ENCODE measurements at places on chromosomes 16 and 17.

- no peak for DNase-seq
Measured at GRCh38 chr16:9232102-9232770, 140.8 kb downstream of the HAPSTR1 start.

- no peak for DNase-seq
Measured at GRCh38 chr17:1729966-1730325, 5.4 kb downstream of the WDR81 start.

GRCh38 chr17:17820463-17821158 lies 16.2 kb downstream of the SREBF1 start:
- no peak for DNase-seq

- DNase-seq, result no peak
Measured at GRCh38 chr16:3691761-3692160, 25.6 kb downstream of the TRAP1 start.

GRCh38 chr16:49458243-49458642 lies 84.6 kb downstream of the C16orf78 start:
- DNase-seq, result no peak

- DNase-seq, result peak; percentile 15
Measured at GRCh38 chr17:40026816-40027613, 11.8 kb downstream of the CSF3 start.

GRCh38 chr16:18941471-18941870 lies 15.3 kb upstream of the SMG1 start:
- no peak for DNase-seq

DNA sequence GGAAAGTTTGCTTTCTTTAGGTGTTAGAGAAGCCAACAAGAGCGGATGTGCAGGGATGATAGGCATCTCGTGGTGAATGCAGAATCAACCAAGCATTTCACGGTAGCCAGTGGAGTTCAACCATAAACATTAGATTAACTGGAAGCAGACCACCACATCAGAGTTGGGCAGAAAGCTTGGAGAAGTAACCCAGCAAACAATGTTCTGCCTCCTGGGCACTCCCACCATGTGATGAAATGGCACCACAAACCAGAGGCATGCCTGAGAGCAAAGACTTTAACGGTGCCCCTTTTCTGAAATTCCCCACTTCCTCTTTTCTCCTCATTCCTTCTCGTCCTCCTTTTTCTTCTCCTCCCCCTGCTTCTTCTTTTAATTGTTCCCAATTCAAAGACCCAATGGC lies 193.5 kb upstream of the ANKFN1 start:
- DNase-seq, result no peak

DNA sequence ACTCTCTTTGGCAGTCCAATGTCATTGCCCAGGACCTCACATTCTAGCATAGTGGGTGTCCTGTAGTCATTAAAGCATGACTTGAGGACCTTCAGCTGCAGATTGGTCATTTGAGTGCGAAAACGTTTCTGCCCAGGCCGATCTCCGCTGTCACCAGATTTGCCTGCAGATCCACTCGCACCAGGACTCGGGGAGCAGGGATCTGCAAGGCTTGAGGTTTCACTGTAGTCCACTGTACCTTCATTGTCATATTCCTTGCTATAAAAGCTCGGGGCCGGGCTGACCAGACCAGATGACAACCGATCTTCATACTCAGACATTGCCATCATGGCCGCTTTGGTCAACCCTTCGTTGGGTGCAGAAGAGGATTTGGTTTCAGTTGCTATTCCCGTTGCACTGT lies 254.2 kb downstream of the ZFHX3 start:
- DNase-seq, result no peak

GRCh38 chr17:44847586-44847985 lies at the start of gene HIGD1B:
HIGD1B (plus strand) TSS chr17:44847883; CDS start chr17:44848153, 270 bp downstream.
- DNase-seq, result no peak

DNA sequence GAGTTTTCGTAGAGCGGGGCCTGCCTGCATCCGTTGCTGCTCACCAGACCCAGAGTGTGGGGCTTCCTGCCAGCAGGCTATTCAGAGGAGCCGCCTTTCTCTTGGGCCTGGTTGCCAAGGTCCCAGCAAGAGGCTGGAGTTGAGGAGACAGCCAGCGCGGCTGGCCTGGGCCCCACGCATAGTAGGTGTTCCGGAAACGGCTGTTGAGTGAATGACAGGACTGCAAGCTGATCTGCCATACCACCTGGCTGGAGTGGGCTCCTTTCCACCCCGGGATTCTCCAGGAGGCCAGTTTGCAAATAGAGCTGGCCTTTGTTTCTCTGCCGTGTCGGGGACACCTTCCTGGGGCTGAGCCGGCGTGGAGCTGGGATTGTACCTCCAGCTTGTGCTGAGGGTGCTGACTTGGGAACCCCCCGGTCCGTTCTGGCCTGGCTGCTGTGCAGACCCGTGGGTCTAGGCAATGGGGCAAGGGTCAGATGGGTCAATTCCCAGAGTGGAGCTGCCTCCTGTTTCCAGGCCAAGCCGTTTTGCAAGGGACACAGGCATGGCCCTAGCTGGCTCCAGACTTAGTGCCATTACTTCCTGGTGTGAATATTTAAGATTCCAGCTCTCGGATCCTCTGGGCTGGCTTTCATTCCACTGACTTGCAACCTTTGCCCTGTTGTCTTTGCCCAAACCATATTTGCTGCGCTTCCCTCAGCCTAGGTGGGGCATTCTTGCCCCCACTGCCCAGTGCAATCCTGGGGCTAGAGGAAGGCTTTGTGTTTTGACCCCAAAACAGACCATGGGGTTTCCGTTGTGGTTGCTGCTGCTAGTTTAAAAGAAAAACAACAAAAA lies 68.8 kb downstream of the CMIP start:
- DNase-seq, result no peak

- DNase-seq, result no peak
Measured at GRCh38 chr16:64085296-64085695, 1036.6 kb downstream of the CDH11 start.

- DNase-seq, result no peak
Measured at GRCh38 chr16:64116151-64116550, 1005.7 kb downstream of the CDH11 start.

DNA sequence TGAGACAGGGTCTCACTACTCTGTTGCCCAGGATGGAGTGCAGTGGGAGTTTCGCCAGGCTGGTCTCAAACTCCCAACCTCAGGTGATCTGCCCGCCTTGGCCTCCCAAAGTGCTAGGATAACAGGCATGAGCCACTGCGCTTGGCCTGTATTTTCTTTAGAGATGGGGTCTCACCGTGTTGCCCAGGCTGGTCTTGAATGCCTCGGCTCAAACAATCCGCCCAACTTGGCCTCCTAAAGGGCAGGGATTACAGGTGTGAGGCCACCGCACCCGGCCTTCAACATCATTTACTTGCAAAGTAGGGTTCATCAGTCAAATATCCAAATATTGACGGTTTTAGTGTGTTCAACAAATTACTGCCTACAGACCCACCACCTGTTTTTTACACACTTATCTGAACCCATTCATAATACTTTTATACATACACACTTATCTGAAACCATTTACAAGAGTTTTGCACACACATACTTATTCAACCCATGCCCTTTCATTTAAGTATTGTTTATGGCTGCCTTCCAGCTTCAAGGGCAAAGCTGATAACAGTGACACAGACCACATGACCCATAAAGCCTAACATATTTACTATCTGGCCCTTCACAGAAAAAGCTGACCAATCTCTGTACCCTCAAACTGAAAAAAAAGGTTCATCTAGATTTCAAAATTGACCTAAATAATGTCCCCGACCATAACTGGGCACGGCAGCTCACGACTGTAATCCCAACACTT lies 11.9 kb downstream of the TMEM170A start:
- no peak for DNase-seq

- no peak for DNase-seq
Measured at GRCh38 chr16:56534847-56535383, 15.1 kb upstream of the BBS2 start.

GRCh38 chr17:79965806-79966205 lies 69.9 kb downstream of the TBC1D16 start:
- no peak for DNase-seq

DNA sequence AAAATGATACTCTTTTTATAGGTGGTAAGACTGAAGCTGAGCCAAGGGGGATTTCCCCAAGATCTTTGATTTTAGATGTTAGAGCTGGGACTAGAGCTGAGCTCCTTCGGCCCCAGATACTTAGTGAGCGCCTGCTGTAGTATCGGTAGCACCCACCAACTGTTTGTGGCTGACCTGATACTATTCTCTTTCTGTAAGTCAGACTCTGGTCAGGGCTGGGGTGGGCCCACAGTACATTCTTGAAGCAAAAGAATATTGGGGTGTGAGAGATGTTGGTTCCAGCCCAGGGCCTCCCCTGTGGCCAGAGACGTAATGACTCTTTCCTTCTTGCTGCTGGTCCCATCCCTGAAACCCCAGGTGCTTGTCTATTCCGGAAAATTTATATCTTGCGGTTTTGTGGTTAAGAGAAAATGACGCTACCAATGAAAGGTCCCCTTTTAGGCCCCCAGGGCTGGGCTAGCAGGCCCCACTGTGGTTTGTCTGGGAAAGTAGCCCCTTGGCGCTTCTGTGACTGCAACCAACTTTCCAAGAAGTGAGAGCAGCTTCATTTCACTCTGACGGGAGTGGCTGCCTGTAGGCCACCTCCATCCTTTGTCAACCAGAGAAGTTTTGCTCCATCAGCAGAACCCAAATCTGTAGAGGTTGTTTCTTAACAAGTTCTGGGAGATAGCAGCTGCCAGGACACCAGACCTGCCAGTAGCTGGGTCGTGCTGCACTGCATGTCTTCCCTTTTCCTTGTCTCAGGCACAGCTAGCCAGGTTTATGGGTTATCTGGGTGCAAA lies 86.4 kb upstream of the LGALS9 start:
- DNase-seq, result no peak

- DNase-seq, result no peak
Measured at GRCh38 chr17:69271023-69271422, 42.4 kb upstream of the ABCA10 start.

DNA sequence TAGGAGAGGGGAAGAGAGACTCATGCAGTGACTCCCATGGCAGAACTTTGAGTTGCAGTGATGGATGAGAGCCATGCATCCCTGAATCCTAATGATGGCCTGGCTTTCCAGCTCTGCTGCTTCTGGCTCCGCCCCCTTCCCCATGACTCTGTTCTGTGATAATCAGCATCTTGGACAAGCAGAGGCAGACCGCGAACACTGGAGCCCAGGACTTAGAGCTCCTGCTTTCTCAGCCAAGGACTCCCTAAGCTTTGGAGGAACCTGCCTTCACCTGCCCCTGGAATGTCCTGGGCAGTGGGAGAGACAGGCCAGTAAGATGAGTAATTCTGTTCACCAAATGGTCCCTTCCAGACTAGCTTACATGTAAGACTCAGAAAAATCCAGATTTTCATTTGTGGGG lies 12.5 kb downstream of the CCDC92B start:
- no peak for DNase-seq

GRCh38 chr16:531494-532125 lies 4.1 kb downstream of the CAPN15 start:
- no peak for DNase-seq

GRCh38 chr16:19304750-19305149 lies 19.2 kb downstream of the CLEC19A start:
- no peak for DNase-seq

DNA sequence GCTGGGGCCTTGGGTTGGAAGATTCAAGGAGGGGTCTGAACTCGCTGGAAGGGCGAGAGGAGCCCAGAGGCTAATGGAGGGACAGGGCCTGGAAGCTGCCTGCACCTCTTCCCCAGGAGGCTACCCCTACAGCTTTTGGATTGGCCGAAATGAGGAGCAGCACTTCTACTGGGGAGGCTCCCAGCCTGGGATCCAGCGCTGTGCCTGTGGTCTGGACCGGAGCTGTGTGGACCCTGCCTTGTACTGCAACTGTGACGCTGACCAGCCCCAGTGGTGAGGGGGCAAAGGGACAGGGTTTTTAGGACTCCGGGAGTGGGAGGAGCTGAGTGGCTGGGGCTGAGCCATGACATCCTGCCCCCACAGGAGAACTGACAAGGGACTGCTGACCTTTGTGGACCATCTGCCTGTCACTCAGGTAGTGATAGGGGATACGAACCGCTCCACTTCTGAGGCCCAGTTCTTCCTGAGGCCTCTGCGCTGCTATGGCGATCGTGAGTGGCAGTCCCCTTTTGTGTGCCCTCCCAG lies 8.8 kb downstream of the CNTNAP1 start:
- DNase-seq, result no peak

DNA sequence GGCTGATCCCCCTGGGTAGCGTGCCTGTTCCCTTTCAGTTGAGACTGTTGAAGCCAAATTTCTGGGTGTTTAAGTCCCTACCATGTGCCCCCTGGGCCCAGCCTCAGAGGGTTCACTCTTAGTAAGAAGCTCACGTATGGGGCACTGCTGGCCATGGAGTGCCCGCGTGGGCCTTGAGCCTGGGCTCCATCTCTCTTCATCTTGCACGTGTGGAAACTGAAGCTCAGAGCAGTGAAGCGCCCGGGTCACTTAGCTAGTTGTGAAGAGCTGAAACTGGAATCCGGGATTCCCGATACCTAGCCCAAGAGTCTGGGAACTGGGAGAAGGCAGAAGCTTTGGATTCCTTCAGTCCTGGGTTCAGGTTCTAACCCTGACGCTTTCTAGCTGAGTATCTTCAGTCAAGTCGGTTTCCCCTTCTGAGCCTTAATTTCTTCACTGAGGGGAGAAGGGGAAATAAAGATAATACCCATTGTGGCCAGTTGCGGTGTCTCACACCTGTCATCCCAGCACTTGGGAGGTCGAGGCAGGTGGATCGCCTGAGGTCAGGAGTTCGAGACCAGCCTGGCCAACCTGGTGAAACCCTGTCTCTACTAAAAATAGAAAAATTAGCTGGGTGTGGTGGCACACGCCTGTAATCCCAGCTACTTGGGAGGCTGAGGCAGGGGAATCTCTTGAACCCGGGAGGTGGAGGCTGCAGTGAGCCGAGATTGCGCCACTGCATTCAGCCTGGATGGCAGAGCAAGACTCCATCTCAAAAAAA lies 103.9 kb downstream of the OR1D5 start:
- no peak for DNase-seq

GRCh38 chr16:84138824-84139627 lies 6.0 kb downstream of the HSDL1 start:
- peak; percentile 22 for DNase-seq

- DNase-seq, result no peak
Measured at GRCh38 chr17:34843682-34844081, 117.6 kb downstream of the CCT6B start.

GRCh38 chr17:82317394-82318168 lies at the start of gene CD7:
CD7 (minus strand) TSS chr17:82317608; CDS start chr17:82317495, 113 bp downstream.
- no peak for DNase-seq

DNA sequence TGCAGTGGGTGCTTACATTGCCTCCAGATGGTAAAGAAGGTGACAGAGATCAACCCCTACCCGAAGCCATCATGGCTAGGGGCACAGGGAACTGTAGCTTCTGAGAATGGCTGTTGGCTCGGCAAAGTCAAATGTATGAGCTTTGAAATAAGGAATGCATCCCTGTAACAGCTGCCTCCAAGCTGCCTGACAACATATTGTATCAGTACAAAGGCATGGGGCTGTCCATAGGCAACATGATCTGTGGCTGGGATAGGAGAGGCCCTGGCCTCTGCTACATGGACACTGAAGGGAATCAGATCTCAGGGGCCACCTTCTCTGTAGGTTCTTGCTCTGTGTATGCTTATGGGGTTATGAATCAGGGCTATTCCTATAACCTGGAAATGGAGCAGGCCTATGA lies 119.2 kb upstream of the NETO2 start:
- DNase-seq, result no peak

- DNase-seq, result no peak
Measured at GRCh38 chr16:59220011-59220410, 485.9 kb upstream of the GOT2 start.

Measured in NCI-H748 treated with DMSO at 0.1 percent for 48 hours (cell line).